DMS79 (cell line): ENCODE measurements at places on chromosomes 6 and 20.

GRCh38 chr20:53194306-53195290 lies 222.4 kb downstream of the TSHZ2 start:
- no peak for DNase-seq

GRCh38 chr6:53347921-53348370 lies 804 bp downstream of the ELOVL5 start:
- DNase-seq = peak; percentile 48

GRCh38 chr20:57967364-57967763 lies 257.5 kb upstream of the PMEPA1 start:
- DNase-seq = no peak

DNA sequence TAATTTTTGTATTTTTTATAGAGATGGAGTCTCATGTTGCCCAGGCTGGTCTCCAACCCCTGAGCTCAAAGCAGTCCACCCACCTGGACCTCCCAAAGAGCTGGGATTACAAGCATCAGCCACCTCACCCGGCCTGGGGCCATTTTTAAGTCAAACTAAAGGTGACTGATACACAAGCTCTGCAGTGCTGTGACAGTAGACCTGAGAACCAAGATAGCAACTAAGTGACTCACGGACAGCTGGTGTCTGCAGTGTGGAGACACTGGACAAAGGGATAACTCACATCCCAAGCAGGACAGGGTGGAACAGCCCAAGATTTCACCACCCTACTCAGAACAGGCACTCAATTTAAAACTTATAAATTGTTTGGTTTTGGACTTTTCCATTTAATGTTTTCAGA lies 402.5 kb downstream of the CD83 start:
- DNase-seq = no peak

DNA sequence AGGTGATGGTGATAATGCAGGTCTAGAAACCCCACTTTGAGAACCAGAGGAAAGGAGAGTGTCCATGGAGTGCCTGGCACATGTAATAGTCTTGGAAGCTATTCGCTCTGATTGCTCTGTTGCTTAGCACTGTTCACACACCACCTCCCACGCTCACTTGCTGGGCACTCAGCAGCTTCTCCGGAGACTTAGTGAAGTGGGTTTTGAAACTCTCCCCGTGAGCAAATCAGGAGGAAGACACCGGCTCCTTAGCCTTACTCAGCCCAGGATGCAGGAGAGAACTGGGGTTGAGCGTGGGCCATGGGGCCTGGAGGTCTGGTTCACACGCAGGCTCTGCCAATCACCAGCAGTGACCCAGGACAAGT lies 22.2 kb downstream of the BMP7 start:
- DNase-seq = peak; percentile 69

DNA sequence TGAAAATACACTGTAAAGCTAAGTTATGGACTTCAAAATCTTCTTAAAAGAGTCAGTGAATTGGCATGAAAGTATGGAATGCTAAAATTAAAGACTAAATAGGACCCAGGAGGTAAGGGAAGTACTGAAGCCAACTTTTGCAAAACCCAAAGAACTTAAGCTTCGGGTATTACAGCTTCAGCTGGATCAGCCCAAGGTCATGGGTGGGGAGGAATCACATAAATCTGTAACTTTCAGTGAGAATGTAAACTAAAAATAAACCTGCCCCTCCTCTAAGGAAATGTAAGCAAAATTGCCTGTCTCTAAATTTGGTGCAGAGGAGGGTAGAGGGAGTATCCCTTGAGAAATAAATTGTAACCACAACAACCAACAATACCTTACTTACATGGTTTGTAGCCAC lies 4.4 kb upstream of the MUC21 start:
- no peak for DNase-seq

DNA sequence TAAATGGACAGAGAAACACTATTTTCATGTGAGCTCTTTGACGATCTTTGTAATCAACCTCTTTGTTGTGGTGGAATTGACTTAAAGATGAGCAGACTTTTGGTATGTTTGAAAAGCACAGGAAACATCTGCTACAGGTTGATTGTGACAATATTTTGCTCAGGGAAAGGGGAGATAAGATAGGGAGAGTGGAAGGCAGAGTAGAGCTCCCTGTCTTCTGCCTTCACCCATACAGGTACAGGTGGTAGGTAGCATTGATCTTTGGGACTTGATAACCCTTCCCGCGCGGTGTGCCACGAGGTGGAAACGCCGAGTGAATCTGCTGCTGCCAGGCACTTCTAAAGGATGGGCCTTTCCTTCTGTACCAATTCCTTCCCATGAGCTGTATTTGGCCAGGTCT lies 183.6 kb downstream of the UTRN start:
- no peak for DNase-seq

- no peak for DNase-seq
Observed at GRCh38 chr6:46410334-46410953, 80.8 kb downstream of the RCAN2 start.

- no peak for DNase-seq
Observed at GRCh38 chr20:14711652-14712051, 374.2 kb upstream of the FLRT3 start.

- DNase-seq = no peak
Observed at GRCh38 chr6:132168961-132169360, 217.8 kb upstream of the CCN2 start.
